ENCODE measurements at places on chromosomes 13 and 19.

- DNase-seq: no peak
Observed at GRCh38 chr13:20106742-20107141, 54.1 kb downstream of the GJA3 start.

DNA sequence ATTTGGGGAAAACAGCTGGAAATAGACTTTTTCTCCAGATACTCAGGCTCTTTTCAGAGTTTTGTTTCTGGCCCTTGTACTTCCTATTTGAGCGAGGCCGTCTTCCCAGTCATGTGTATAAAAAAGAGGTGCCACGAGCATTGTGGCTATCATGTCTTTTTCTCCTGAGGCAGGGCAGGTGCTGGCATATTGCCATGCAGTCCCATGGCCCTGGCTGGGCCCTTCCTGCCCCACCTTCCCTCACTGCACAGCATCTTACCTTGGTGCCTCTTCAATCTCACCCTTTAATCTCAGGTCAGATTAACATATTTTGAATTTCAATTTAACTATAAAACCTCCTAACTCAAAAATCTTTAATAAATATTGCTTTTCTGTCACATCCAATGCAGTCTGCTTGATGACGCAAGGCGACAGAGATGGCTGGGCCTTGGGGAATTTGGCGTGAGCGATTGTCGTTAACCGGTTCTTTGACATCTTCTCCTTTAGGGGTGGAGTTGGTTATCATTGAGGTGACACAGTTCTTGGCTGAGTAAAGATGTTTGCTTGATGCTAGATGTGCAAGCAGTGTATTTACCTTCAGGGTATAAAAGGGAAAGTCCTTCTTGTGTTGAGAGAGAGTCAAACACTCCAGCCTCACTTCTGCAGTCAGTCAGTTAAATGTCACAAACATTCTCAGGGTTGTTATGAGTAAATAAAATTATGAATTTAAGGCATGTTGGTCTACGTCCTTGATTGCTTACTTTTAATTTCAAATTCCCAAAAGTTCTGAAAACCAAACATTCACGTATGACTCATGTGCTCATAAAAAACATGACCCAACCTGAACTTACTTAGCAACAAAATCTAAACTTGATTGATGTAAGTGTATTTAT is 289.9 kb downstream of the MYO16 start:
- DNase-seq: no peak

DNA sequence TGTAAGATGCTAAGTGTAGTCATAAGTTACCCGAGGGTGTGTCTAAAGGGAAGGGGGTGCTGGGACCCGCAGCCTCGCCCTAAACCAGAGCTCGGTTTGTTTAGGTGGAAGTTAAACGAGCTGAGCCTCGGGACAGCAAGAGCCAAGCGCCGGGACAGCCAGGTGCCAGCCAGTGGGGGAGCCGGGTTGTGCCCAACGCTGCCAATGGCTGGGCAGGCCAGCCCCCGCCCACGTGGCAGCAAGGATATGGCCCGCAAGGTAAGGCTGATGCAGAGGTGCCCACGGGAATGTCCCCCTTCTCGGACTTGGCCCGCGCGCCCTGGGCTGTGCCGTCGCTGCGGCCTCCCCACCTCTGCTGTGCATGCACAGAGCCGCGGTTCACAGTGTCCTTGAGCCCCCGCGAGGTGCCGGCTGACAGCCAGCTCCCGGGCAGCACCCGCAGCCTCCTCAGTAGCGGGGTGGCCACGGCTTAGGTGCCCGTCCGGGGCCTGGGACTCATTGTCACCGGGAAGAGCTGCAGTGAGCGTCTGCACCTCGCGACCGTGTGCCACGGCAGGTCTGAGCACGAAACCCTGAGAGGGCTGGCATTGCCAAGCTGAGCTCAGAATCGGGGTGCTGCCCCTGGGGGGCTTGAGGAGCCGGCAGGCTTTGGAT is 9.3 kb upstream of the RPS15 start:
- no peak for DNase-seq

GRCh38 chr19:35760711-35761349 is 2.9 kb downstream of the PROSER3 start:
- no peak for DNase-seq

DNA sequence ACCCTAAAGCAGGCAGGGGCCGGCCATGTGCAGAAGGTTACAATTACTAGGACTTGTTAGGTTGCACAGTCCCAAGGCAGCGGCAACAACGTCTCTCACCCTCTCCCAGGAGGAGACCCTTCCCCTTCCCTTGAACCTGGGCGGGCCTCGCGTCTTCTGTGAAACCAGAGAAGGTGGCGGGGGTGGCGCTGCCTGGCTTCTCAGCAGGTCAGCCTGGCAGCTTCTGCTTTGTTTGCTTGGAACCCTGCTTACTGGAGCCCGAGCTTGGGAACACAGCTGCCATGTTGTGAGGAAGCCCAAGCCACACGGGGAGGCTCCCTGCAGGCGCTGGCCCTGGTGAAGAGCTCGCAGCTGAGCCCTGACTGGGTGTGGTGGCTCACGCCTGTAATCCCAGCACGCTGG is 15.5 kb downstream of the MKNK2 start:
- no peak for DNase-seq
